ENCODE measurements at places on chromosomes 16 and 17.

DNA sequence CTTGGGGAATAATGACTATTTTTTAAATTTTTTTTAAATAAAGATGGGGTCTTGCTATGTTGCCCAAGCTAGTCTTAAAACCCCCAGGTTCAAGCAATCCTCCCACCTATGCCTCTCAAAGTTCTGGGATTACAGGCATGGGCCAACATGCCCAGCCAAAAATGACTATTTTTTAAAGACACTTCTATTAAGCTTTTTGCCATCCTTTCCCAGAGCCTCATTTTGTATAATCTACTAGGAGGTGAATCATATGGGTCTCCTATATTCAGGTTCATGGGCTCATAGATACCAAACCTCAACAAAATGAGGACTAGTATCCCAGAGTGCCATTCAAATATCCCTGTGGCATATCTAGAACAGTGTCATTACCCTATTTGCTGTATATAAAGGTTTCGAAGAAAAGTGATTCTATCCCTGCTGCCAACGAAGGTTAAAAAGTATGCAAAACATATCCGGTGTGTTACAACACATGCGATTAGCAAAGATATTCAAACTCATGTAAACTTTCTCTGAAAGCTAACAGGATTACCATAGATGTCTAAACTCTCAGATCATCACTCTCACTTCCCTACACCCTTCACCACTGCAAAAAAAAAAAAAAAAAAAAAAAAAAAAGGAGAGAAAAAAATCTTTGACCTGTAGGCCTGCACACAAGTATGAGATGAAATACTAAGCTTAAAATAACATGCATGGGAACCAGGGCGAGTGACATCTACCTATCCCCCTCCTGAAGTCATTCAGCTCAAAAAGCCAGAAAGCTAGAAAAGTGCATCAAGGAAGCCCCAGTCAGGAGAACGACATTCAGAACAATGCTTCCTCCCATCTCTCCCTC is 23.5 kb downstream of the XPO6 start:
- no peak for DNase-seq

- no peak for DNase-seq
Observed at GRCh38 chr16:77579351-77579891, 142.9 kb upstream of the NUDT7 start.

- peak; percentile 8 for DNase-seq
Observed at GRCh38 chr16:77191259-77191969, 424 bp downstream of the MON1B start.

- DNase-seq = peak; percentile 25
Observed at GRCh38 chr17:63622574-63623390, 565 bp downstream of the MAP3K3 start.

- no peak for DNase-seq
Observed at GRCh38 chr17:58913552-58913951, 157.9 kb downstream of the PPM1E start.

GRCh38 chr16:75644240-75645012 is 3.0 kb downstream of the KARS1 start:
- no peak for DNase-seq

DNA sequence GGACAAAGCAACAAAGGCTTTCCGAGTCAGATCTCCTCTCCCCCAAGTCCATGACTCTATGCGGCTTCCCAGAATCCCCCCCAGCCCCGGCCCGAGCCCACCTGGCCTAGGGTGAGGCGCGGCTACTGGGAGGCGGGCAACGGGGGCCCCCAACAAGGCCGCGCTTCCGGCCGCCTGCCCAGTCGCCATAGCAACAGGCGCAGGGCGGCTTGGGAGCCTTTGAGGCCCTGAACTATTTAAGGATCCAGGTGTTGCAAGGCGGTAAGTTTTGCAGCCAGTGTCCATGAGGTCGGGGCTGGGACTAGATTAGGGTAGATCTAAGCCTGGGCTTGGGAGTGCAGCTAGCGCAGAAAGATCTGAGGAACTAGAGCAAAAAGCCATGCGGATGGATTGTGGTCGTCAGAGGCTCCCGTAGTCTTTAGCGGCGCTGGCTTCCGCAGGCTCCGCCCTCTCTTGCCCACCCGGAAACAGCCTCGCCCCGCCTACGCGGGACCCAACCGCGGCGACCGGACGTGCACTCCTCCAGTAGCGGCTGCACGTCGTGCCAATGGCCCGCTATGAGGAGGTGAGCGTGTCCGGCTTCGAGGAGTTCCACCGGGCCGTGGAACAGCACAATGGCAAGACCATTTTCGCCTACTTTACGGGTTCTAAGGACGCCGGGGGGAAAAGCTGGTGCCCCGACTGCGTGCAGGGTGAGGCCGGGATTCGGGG is at the start of the genes KIAA0753 and TXNDC17:
Gene KIAA0753, minus strand, starts transcription at position 176 of the 711 bp plus-strand sequence. CDS start 5,608 bp downstream, outside the sequence.
Gene TXNDC17, plus strand, starts transcription at position 525 of the 711 bp plus-strand sequence. Its CDS starts 23 bp downstream, at position 548.
- DNase-seq = peak; percentile 92

DNA sequence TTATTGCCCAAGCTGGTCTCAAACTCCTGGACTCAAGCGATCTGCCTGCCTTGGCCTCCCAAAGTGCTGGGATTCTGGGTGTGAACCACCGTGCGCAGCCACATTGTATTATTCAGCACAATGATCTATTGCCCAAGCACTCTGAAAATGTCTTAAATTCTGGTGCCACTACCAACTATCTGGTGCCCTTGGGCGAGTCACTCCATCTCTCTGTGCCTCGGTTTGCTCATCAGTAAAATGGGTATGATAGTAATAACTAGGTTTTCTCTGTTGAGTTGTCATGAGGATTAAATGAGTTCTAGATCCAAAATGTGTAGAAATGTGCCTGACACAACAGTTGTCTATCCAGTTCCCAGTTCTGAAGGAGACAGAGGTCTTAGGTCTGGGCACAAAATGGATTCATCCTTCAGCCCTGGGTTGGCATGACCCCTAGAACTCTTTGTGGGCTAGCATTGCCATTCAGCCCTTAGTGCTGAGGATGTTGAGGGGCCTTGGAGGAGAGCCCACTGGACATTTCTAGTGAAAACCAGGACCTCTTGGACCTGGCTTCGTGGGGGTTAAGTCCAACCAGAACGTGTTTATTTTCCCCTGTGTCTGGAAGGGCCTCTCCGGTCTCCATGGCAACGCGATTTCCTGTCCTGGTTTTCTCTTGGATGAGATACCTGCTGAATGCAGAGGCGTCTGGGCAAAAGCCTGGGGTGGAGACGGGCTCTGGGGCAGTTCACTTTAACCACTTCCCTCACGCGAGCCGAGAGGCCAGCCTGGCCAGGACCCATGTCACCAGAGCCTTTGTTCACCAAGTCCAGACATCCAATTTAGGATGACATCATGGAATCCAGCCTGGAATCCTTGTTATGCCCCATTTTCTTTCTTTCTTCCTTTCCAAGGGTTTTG is 43.7 kb upstream of the TNRC6A start:
- DNase-seq = no peak

DNA sequence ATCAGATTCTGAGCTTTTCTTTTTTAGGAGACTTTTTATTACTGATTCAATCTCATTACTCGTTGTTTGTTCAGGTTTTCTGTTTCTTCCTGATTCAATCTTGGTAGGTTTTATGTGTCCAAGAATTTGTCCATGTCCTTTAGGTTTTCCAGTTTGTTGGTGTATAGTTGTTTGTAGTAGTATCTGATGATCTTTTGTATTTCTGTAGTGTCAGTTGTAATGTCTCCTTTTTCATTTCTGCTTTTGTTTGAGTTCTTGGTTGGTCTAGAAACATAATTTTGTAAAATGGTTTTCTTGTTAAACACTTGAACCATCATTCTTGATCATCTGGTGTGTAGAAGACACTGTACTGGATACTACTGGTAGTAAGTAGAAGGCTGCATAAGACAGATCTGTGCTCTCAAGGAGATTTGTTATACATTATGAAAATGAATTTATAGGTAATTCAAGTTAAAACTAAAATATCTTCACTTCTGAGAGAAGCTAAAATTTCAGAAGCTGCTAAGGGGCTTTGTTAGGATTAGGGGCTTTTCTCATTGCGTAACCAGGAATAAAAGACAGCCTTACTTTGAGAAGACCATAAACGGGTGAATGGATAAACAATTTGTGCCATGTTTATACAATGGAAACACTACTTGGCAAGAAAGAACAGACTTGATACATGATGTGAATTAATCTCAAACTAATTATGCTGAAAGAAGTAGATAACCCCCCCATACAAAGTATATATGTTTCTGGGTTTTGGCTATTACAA is 44.0 kb downstream of the NSRP1 start:
- no peak for DNase-seq

- DNase-seq = no peak
Observed at GRCh38 chr17:8726941-8727555, 17.6 kb downstream of the CCDC42 start.

DNA sequence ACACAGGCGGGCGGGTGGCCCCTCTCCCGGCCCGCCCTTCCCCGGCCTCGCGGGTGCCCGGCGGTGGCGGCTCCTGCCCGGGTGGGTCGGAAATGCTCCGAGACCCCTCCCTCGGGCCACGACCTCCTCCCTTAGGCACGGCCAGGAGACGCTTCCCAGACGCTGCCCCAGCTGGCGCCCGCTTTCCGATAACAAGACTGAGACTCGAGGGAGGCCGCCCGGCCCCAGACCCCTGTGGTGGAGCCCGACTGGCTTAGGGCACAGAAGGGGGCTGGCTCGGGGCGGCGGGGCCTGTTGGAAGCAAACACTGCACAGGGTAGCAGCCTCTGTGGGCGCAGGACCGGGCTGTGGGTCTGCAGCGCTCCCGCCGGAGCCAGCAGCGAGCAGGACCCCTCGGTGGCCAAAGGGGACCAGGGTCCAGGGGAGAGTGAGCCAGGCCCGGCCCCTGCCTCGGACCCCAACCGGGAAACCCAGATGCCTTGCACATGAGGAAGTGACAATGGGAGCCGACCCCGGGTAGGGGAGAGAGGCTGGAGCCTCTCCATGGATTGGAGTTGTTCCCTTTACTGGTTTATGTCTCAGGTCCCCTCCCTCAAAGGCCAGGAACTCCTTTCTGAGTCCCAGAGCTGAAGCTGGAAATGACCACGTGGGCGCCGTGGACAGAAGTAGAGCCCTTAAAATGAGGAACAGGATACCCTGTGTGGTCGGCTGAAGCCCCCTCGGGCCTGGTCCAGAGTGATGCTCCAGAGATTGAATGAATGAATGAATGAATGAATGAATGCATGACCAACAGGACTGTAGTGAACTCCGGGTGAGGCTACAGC is 19.8 kb upstream of the ADCY7 start:
- DNase-seq = no peak

- DNase-seq = no peak
Observed at GRCh38 chr17:68398691-68399637, 58.3 kb downstream of the WIPI1 start.

GRCh38 chr16:88478889-88479792 is 26.1 kb downstream of the ZFPM1 start:
- DNase-seq = no peak

DNA sequence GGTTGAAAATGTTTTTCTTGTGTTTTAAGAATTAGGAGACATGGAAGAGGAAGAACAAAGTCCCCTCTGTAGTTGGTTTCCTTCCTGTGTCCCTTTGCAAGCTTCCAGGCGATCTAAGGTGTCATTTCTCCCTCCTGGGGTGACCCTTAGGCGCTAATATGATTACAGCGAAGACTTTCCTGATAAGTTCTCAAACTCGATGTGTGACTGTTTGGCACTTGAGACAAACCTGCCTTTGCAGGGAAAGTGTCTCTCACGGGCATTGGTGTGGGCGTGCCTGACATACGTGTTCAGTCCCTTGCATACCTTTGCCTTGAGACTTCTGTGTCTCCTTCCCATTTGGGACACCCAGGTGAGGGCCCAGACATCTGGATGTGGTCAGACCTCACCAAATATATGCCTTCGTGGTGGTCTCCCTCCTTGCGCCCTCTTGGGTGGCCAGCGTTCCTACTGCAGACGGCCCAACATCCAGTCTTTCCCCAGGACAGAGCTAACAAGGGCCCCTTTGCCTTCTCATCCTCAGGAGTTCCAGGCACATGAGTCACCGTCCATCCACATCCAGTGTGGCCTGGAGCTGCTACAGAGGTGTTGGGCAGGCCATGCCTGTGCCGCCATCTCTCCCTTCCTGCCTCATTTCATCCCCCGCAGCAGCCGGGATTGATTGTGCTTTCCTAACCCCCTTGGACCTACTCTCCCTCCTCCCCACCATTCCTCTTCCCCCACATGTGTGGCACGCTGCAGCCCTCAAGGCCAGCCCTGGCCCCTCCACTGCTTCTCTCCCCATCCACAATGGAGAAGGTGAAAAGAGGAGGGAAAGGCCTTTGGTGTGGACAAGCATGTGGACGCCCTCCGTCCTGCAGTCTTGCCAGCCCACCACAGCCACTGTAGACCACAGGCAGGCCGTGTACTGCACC is 3.1 kb upstream of the JPT2 start:
- DNase-seq = no peak

- no peak for DNase-seq
Observed at GRCh38 chr16:86171329-86171728, 272.4 kb downstream of the IRF8 start.

DNA sequence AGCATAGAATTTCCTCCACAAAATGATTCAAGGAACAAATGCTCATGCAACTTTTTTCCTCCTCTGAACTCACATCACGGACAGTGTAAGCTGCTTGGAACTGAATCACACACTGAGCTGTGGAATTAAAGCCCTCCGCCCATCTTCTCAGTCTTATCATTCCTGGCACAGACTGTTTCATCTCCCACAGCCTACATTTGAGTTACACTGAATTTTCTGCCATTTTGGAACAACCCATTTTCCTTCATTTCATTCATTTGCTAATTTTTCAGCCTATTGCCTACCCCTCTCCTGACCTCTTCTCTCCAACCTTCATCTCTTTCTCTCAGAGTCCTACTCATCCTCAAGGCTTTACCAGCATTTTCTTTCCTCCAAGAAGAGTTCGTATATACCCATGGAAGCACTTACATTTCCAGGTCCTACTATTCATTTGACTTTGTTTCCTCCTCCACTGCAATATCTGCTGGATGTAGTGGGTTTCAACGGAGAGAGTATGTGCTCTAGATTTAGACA is 39.1 kb upstream of the TOM1L1 start:
- no peak for DNase-seq

- no peak for DNase-seq
Observed at GRCh38 chr16:22123759-22124490, 31.6 kb downstream of the VWA3A start.

- DNase-seq = no peak
Observed at GRCh38 chr16:886802-887731, 83.7 kb downstream of the LMF1 start.

DNA sequence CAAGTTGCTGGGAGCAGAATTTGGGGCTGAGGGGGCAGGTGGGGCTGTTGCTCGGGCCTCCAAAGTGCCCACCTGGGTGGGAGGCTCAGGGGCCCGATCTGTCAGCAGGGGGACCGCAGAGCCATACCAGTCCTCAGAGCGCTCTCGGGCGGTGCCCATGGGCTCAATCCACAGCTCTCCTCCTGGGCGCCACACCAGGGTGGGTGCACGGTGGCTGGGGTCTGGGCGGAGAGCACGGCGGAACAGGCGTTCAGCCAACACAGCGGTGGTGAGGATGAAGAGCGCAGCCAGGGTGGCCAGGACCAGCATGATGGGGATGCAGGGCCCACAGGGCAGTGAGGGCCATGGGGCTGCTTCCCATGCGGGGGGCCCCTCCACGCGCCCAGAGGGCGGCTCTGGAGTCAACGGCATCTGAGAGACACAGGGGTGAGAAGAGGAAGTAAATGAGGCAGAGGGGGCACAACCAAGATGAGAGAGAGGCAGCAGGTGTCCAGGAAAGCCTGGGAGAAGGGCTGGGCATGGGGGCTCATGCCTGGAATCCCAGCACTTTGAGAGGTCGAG is 1.2 kb downstream of the C16orf54 start:
- DNase-seq = no peak

- no peak for DNase-seq
Observed at GRCh38 chr17:2697611-2698162, 13.9 kb downstream of the CLUH start.

- DNase-seq = no peak
Observed at GRCh38 chr17:62882284-62882683, 74.2 kb upstream of the MARCHF10 start.
